ENCODE measurements at places on chromosomes 2 and 18.

- no peak for DNase-seq
These were observed 52.5 kb downstream of the MBP start for GRCh38 chr18:77079954-77080682.

GRCh38 chr2:174174741-174175140 lies 73.6 kb downstream of the OLA1 start:
- DNase-seq: no peak

DNA sequence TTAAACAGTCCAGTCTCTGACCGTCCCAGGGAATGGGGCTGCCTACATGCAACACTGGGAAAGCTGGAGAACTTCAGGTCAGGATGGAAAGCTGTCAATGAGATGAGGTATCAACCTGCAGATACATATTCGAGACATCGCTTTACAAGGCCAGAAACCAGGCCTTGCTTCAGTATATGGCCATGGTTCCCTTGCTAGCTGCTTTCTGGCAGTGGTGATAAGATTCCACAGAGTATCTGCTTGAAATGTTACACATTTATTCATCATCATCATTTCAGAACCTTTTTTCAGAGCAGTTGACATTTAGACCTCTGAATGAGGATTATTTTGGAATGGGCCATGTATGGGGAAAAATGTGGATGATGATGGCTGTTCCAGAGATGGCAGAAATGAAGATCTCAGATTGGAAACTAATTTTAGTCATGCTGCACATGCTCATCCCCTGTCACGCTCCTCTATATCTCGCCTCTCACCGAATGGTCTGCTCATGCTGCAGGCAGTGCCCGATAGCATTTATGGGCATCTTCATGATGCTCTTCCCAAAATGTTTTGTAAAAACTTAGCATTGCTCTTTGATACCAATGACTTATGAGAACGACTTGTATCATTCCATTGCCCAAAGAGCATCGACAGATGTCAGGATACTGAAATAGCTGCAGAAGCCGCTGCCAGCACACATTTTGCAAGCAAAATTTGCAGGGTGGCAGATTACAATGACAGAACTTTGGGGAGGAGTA lies 14.0 kb upstream of the BMP10 start:
- DNase-seq: no peak

DNA sequence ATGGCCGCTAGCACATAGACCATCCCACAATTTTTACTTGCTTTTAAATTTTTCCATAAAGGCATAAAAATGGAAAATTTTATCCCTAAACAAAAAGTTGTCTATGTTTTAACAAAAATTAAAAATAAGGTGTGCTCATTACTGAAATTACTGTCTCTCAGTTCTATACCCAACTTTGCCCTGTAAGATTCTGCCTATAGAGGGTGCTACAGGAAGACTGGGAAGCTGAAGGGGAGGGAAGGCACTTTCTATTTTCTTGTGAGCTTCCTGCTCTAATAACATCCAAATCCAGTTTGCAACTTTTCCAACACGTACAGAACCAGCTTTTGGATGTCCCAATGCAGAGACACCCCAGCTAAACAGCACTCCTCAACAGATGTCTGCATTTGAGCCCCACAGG lies 666.9 kb downstream of the PLCL1 start:
- DNase-seq: no peak

DNA sequence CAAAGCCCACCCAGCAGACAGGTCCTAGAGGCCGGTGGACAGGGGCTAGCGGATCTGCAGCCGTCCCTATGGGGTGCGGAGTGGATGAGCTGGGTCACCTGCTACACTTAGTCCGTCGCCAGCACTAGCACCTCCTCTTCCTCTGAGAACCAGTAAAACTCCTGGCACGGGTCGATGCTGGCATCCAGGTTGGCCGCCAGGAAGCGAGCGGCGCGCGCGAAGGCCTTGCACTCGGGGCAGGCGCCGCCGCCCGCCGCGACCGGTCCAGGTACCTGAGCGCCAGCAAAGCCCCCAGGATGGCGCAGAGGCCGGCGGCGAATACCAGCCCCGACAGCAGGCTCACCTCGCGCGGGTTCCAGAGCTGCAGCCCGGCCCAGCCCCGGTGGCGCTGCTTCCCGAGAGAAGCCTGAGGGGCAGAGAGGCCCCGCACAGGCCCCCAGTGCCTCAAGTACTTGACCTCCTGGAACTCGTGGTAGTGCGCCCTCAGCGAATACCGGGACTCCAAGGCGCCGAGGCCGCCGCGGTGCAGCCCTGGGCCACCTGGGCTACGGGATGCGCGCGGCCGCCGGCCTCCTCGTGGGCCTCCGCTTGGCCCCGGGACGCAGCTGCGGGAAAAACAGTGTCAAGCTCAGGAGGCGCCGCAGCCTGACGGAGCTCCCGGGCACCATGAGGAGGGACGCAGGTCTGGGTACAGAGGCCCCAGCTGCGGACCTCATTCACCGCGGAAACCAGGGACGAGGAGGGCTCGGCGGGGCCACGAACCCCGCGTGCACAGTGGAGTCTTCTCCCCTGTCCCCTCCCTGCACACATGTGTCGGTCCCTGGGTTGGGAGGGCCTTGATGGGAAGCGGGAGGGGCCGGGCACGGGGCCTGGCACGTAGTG lies 27.5 kb upstream of the ALPP start:
- DNase-seq: no peak

DNA sequence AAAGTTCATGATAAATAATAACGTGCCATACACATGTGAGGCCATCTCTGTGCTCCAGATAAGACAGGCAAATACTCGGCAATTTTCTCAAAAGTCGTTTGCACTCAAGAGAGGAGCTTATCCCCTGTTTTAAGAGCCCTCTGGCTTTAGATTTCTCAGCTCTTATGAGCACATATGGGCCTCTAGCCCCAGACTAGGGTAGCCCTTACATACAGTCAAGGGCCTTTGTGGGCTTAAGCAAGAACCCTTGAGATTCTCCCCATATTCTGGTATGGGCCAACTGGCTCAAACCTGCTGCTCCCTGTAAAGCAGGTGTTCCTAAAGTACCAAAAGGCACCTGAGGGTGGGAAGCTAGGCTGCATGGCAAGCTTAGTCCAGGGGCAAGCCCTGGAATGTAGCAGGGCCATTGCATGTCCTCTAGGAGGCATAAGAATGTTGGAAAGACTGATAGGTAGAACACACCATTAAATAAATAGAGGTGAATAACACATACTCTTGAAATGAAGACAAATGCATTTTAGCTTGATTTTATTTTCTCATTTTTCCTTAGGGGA lies 66.1 kb downstream of the FASTKD2 start:
- no peak for DNase-seq

DNA sequence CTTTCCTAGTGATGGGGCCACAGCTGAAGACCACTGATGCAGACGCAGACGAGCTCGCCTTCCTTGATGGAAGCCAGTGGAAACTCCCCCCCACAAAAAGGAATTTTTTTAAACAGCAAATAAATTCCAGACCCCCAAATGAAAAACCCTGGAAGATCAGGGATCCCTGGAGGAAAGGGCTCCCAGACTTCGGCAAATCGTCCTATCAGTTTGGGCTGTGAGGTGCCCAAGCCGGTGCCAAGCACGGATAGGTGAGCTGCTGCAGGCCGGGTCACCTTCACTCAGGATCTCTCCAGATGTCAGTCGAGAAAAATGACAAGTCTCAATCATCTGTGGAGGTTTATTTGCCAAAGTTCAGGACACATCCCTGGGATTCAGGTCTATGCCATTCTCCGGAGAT lies 42.0 kb downstream of the RTP5 start:
- DNase-seq: no peak

DNA sequence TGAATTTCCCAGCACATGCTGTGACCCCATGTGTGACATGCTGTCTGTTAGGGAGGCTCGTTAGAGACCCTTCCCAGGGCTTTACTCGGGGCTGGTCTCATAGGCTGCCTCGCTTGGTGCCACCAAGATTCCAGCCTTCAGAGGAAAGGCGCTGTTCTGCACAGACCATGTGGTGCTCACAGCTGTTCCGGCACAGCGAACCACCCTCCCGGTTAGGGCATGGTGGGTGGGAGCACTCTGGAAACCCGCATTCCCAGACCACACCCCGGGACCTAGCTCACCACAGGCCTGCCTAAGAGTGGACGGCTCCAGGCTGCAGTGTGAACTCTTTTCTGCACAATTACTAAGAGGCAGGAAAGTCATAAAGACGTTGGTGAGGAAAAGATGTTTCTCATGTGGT lies 112.0 kb downstream of the MBP start:
- no peak for DNase-seq

DNA sequence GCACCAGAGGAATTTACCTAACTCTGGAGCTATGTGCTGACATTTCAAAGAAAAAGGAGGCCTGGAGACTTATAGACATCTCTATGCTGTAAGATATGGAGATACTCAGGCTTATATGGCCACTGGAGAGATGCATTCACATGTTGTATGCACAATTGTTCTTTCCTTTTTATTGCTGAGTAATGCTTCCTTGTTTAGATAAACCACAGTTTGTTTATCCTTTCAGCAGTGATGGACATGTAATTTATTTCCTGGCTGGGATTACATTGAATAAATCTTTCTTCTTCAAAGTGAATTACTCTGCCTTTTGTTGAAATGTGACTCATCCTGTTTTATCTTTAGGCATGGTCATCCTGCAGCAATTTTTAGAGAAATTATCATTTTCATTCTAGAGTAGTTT lies 716.7 kb upstream of the GCFC2 start:
- no peak for DNase-seq

DNA sequence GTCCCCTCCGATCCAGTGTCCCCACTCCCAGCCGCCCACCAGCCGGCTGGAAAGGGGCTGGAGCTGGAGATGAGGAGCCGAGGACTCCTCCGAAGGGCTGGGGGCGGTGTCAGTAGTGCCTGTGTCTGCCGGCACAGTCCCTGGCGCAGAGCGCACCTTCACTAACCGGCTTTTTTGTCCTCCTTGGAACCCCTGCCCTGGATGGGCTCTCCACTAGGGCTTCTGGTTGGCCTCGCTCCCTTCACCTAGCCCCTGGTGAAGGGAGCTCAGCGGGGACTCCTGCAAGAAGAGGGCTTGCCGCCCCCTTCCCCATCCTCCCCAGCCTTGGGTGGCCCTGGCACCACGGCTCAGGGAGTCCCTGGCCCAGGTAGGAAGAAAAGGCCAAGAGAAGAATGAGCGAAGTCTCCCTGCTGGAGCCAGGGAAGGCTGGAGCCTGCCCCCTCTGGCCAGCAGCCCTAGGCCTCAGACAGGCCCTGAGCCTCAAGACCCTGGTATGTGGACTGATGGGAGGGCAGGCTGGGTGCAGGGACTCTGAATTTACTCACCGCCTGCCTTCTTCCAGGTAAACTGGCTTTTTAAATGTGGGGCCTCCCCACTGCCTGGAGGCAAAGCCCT lies 570 bp upstream of the ECEL1 start:
- no peak for DNase-seq

- no peak for DNase-seq
These were observed 6.0 kb downstream of the GPC1 start for GRCh38 chr2:240441326-240441992.

DNA sequence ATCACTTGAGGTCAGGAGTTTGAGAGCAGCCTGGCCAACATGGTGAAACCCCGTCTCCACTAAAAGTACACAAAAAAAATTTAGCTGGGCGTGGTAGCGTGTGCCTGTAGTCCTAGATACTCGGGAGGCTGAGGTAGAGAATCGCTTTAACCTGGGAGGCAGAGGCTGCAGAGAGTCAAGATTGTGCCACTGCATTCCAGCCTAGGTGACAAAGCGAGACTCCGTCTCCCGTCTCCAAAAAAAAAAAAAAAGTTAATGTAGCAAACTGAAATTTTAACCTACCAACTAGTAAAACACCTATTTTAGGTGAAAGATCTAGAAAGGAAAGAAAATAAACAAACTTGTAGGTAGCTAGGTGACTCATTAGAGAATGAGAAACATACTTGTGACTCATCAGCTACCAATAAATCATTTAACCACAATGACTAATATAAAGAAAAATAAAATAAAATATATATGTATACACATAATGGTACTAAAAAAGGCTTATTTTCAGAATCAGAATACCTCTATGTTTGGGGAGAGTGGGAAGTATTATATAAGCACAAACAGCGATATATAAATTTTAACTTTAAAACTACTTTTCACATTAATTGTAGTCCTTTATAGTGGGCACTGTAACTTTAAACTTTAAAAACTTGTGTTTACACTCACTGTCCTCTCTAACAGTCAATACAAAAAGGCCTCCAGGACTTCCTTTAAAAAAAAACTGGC lies 36.6 kb downstream of the DARS1 start:
- no peak for DNase-seq

GRCh38 chr2:73333564-73333963 lies 40.2 kb upstream of the EGR4 start:
- no peak for DNase-seq

GRCh38 chr2:84884449-84884848 lies 3.6 kb upstream of the TRABD2A start:
- DNase-seq: no peak

- DNase-seq: no peak
These were observed 652.0 kb downstream of the PLCL1 start for GRCh38 chr2:198456418-198456817.

DNA sequence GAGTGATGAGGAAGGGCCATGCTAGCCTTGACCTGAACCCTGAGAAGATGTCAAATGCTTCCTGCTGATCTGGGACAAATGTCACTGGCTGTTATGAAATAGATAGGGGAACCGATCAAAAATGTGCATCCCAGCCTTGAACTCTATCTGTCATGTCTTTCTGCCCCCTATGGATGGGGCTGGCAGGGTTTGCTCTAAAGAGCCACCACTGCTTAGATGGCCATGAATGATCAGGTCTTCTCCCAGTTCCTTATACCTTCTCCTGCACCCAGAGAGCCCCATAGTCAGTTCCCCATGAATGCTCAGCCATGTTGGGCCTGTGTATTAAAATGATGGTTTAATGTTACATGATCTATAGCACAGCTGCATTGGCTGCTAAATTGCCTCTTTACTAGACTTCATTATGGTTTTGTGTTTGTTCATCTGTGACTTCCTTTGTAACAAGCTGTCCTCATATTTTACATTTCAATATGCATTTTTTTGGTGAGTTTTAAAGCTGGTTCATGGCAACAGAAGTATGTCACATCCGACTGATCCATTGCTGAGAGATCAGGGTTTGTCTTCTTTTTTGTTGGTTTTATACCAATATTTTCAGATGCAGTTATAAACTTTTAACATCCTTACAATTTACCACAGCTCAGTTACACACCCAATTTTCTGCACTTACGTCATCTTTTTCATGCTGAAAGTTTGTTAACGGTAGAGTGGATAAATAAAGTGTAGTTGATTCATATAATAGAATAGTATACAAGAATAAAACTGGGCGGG lies 56.3 kb upstream of the SMAD2 start:
- no peak for DNase-seq

- no peak for DNase-seq
These were observed 237.4 kb downstream of the SETBP1 start for GRCh38 chr18:44918142-44918476.

DNA sequence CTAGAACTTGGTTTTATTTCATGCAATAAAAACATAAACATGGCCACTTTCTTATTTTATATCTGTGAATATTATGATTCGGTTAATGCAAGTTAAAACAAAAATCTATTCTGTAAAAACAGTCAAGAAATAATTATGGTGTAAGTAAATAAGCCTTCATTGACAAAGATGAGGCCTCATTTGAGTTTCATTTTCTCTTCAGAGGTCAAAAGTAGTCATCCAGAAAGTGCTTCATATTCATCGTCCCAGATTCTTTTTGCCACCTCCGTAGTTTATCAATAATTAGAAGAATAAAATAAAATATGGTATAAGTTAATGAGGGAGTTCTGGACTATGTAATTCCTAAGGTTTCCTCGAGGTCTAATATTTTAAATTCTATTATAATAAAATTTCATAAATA lies 19.4 kb upstream of the HNRNPA3 start:
- DNase-seq: no peak

- no peak for DNase-seq
These were observed 312.9 kb upstream of the CDH19 start for GRCh38 chr18:66916834-66917233.

- no peak for DNase-seq
These were observed 12.7 kb downstream of the NEU4 start for GRCh38 chr2:241821460-241822263.
